ENCODE measurements at places on chromosomes 2 and 18. TPM values are rescaled to one million over a fixed set of nuclear protein-coding genes. Genes with fewer than 3 reads are reported as not detected.

The ALPI gene
- not detected for total RNA-seq

The LCT gene
- total RNA-seq, result not detected

The C1QL2 gene
- total RNA-seq, result not detected

The WNT10A gene
- total RNA-seq, result 16.2 TPM

The KCNK3 gene
- not detected for total RNA-seq

The ZNF804A gene
- total RNA-seq, result 0.05 TPM

The VIL1 gene
- total RNA-seq, result not detected

The CXCR4 gene
- not detected for total RNA-seq

The TFPI gene
- total RNA-seq, result 4.4 TPM

The STAT4 gene
- total RNA-seq, result 2.6 TPM

The RGPD5 gene
- total RNA-seq, result 12.2 TPM

The FLACC1 gene
- not detected for total RNA-seq

The KLHL41 gene
- not detected for total RNA-seq

The VWC2L gene
- total RNA-seq, result not detected

The LYG1 gene
- not detected for total RNA-seq

The COL4A4 gene
- total RNA-seq, result 0.05 TPM

The HOXD13 gene
- not detected for total RNA-seq

The MROH2A gene
- total RNA-seq, result not detected

The REG1B gene
- total RNA-seq, result not detected

The CRYBA2 gene
- not detected for total RNA-seq

The MAB21L4 gene
- total RNA-seq, result 20.7 TPM

The PRKCE gene
- total RNA-seq, result 1.7 TPM

The ONECUT2 gene
- under 0.01 TPM for total RNA-seq

The PLB1 gene
- 2.2 TPM for total RNA-seq

The ZNF519 gene
- total RNA-seq, result 2.5 TPM

The PID1 gene
- 2.4 TPM for total RNA-seq

The GAREM2 gene
- total RNA-seq, result 0.05 TPM

The CHN1 gene
- 4.4 TPM for total RNA-seq

The PTPRM gene
- 22.3 TPM for total RNA-seq

Data from airway epithelial cell (primary cell).